Naive B cell (primary cell): ENCODE measurements at places on chromosomes 7 and 10.

- H3K4me1 ChIP-seq = no peaks in the 10 kb centered on the region
- no peaks in the 10 kb centered on the region for H3K27me3 ChIP-seq
- no peak overlapping the region for H3K27ac ChIP-seq
- DNase-seq = no peak
- H3K4me3 ChIP-seq = no peak overlapping the region
Observed at GRCh38 chr10:19967981-19968380, 151.7 kb downstream of the PLXDC2 start.

DNA sequence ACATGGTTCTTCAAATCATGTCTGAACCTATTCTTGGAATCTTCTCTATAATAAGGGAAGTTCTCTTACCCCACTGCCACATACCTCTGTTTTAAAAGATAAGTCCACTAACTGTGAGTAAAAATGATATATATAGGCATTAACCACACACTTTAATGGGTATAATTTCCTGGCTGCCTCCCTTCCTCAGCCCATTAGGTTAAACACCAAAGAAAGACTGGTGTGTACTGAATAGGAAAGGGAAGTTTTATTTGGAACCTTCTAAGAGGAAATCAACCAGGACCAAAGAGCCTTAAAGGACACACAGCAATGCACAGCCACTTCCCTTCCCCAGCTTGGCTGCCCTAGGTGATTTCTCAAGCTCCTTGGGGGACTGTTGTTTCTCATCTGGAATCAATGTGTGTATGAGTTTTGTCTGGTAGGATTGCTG lies 5.0 kb upstream of the WBP1L start:
- H3K4me3 ChIP-seq = no peak overlapping the region
- no peaks in the 10 kb centered on the region for H3K27me3 ChIP-seq
- no peak for DNase-seq
- no peaks in the 10 kb centered on the region for H3K36me3 ChIP-seq

- H3K4me1 ChIP-seq = no peaks in the 10 kb centered on the region
- H3K4me3 ChIP-seq = no peak overlapping the region
- H3K27ac ChIP-seq = no peak overlapping the region
Observed at GRCh38 chr7:78218876-78219275, 420.3 kb downstream of the PHTF2 start.

- H3K4me3 ChIP-seq = no peak overlapping the region
- H3K27me3 ChIP-seq = no peaks in the 10 kb centered on the region
- no peak overlapping the region for H3K27ac ChIP-seq
- no peak for DNase-seq
- H3K36me3 ChIP-seq = no peaks in the 10 kb centered on the region
Observed at GRCh38 chr10:124069341-124070264, 23.8 kb downstream of the CHST15 start.

DNA sequence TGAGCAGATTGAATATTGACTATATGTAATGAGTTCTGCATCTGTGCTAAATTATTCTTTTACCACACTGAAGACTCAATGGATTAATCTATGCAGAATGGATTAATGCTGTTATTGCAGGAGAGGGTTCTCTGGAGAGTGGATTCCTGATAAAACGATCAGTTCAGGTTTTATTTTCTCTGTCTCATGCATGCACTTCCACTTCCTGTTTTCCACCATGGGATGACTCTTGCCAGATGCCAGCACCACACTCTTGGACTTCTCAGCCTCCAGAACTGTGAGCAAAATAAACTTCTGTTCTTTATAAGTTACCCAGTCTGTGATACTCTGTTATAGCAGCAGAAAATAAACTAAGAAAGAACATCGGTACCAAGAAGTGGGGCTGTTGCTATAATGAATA lies 207.5 kb downstream of the KCND2 start:
- no peaks in the 10 kb centered on the region for H3K36me3 ChIP-seq
- no peak for DNase-seq
- no peaks in the 10 kb centered on the region for H3K27me3 ChIP-seq
- no peak overlapping the region for H3K4me3 ChIP-seq

- H3K27me3 ChIP-seq = no peaks in the 10 kb centered on the region
- H3K4me1 ChIP-seq = peaks cover 25% of the 10 kb centered on the region
- no peaks in the 10 kb centered on the region for H3K36me3 ChIP-seq
- no peak for DNase-seq
- H3K4me3 ChIP-seq = no peak overlapping the region
Observed at GRCh38 chr10:62638062-62638477, 166.4 kb upstream of the ADO start.

DNA sequence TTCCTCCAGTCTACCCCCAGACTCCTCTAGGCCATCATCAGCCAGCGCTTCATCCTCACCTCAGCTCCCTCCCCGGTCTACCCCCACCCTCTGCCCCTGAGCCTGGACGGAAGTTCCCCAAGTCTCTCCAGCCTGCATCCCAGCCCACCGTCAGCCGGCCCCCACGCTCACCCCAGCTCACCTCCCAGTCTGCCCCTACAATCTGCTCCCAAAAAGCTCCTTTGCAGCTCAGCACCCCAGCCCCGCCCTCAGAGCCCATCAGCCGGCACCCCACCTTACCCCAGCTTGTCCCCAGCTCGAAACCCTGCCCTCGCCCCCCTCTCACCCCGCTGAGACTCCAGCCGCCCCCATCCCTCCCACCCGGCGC lies 322 bp upstream of the RAMP3 start:
- no peaks in the 10 kb centered on the region for H3K36me3 ChIP-seq
- DNase-seq = no peak
- peaks cover 59% of the 10 kb centered on the region for H3K27me3 ChIP-seq
- H3K4me1 ChIP-seq = peaks cover 22% of the 10 kb centered on the region
- peak overlapping the region; percentile 22 for H3K4me3 ChIP-seq

DNA sequence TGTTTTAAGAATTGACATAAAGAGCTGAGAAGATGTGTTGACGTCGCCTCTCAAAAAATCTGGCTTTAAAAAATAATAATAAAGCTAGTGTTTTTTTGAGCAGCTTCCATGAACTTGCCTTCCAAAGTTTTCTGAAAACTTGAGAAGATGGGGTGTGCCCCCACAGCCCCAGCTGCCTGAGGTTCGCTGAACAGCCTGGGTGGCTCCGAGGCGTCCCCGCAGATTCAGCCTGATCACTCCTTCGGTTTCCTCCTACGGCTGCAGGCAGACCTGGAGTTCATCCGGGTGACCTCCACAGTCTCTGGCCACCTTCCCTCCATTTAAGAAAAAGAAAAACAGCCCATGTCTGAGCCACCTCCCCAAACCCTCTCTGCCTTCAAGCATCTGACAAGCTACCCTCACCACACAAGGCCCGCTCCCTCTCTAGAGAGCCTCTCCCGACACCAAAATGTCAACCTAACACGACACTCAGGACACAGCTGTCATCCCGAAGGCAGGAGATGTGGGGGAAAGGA lies 177.8 kb downstream of the PTPRN2 start:
- H3K27ac ChIP-seq = no peak overlapping the region
- H3K36me3 ChIP-seq = no peaks in the 10 kb centered on the region
- H3K4me3 ChIP-seq = no peak overlapping the region
- H3K27me3 ChIP-seq = no peaks in the 10 kb centered on the region

- H3K4me1 ChIP-seq = no peaks in the 10 kb centered on the region
- no peak overlapping the region for H3K27ac ChIP-seq
- no peaks in the 10 kb centered on the region for H3K36me3 ChIP-seq
- no peak overlapping the region for H3K4me3 ChIP-seq
- no peaks in the 10 kb centered on the region for H3K27me3 ChIP-seq
Observed at GRCh38 chr7:92988051-92988450, 129.7 kb downstream of the SAMD9 start.

DNA sequence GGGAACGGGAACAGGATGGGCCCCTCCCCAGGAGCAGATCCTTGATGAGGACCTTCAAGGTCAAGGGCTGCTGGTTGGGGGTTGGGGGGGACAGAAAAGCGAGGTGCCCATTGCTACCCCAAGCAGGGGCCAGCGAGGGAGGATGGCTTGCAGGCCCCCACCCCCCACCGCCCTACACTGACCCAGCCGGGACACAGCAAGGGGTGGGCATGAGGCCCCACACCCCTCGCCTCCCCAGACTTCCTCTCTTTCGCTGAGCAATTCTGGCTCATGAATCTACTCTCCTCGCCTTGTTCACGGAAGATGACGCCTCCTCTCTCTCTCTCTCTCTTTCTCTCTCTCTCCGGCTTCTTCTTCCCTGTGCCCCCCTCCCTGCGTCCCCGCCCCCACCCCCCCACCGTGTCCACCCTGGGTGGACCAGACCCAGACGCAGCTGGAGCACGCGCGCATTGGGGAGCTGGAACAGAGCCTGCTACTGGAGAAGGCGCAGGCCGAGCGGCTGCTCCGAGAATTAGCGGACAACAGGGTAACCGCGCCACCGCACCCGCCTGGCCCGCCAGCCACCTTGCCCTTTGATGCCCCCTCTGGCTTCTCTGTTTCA lies 81.1 kb upstream of the GTF2IRD1 start:
- H3K27me3 ChIP-seq = no peaks in the 10 kb centered on the region
- H3K36me3 ChIP-seq = peaks cover 7% of the 10 kb centered on the region
- no peak overlapping the region for H3K27ac ChIP-seq
- no peak overlapping the region for H3K4me3 ChIP-seq

- peaks cover 27% of the 10 kb centered on the region for H3K4me1 ChIP-seq
- H3K27ac ChIP-seq = no peak overlapping the region
- H3K4me3 ChIP-seq = peak overlapping the region; percentile 74
- no peaks in the 10 kb centered on the region for H3K36me3 ChIP-seq
- peaks cover 50% of the 10 kb centered on the region for H3K27me3 ChIP-seq
- peak; percentile 27 for DNase-seq
Observed at GRCh38 chr10:89207801-89208551, 859 bp upstream of the CH25H start.

GRCh38 chr7:100966542-100967291 lies 2.6 kb upstream of the MUC12 start:
- H3K27me3 ChIP-seq = peaks cover 85% of the 10 kb centered on the region
- H3K4me1 ChIP-seq = peaks cover 28% of the 10 kb centered on the region
- H3K36me3 ChIP-seq = peaks cover 12% of the 10 kb centered on the region
- H3K27ac ChIP-seq = peak overlapping the region; percentile 50

DNA sequence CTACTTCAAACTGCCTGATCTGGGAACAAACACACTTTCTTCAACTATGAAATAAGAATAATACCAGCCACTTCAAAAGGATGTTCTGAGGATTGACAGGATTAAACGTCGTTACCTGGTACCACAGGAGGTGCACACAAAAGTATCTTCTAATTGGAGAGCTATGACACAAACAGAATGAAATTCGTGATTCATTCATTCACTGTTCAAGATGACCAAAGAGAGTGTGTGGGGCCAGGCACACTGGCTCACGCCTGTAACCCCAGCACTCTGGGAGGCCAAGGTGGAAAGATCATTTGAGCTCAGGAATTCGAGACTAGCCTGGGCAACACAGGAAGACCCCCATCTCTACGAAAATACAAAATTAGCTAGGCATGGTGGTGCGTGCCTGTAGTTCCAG lies 50.9 kb downstream of the SFMBT2 start:
- peaks cover 37% of the 10 kb centered on the region for H3K36me3 ChIP-seq
- DNase-seq = no peak
- H3K4me3 ChIP-seq = no peak overlapping the region
- H3K27me3 ChIP-seq = no peaks in the 10 kb centered on the region
- peaks cover 3% of the 10 kb centered on the region for H3K4me1 ChIP-seq

- no peak for DNase-seq
- peak overlapping the region; percentile 49 for H3K27ac ChIP-seq
- H3K4me3 ChIP-seq = no peak overlapping the region
- H3K4me1 ChIP-seq = no peaks in the 10 kb centered on the region
- no peaks in the 10 kb centered on the region for H3K36me3 ChIP-seq
Observed at GRCh38 chr7:129279757-129280156, 54.9 kb downstream of the AHCYL2 start.

- H3K36me3 ChIP-seq = peaks cover 4% of the 10 kb centered on the region
- DNase-seq = peak; percentile 46
- peaks cover 4% of the 10 kb centered on the region for H3K4me1 ChIP-seq
- H3K27ac ChIP-seq = no peak overlapping the region
- H3K4me3 ChIP-seq = no peak overlapping the region
Observed at GRCh38 chr10:26725837-26726727, 28.6 kb downstream of the PDSS1 start.

- peaks cover 4% of the 10 kb centered on the region for H3K4me1 ChIP-seq
- no peak overlapping the region for H3K27ac ChIP-seq
- peaks cover 10% of the 10 kb centered on the region for H3K36me3 ChIP-seq
- no peak overlapping the region for H3K4me3 ChIP-seq
- no peaks in the 10 kb centered on the region for H3K27me3 ChIP-seq
- no peak for DNase-seq
Observed at GRCh38 chr10:69103784-69104183, 15.9 kb downstream of the SRGN start.

DNA sequence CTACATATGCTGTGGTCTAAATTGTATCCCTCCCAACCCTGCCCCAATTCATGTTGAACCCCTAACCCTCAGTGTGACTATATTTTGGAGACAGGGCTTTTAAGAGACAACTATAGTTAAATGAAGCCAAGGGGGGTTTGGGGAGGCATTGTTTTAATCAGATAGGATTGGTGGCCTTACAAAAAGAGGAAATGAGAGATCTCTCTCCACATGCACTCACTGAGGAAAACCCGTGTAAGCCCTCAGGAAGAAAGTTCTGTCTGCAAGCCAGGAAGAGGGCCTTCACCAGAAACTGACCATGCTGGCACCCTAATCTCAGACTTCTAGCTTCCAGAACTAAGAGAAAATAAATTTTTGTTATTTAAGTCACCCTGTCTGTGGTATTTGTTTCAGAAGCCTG lies 276.7 kb downstream of the KIF20B start:
- DNase-seq = no peak
- no peaks in the 10 kb centered on the region for H3K27me3 ChIP-seq
- no peak overlapping the region for H3K27ac ChIP-seq
- no peak overlapping the region for H3K4me3 ChIP-seq

GRCh38 chr7:105131890-105132289 lies 117.9 kb downstream of the KMT2E start:
- H3K27me3 ChIP-seq = no peaks in the 10 kb centered on the region

- no peak overlapping the region for H3K27ac ChIP-seq
- no peaks in the 10 kb centered on the region for H3K27me3 ChIP-seq
Observed at GRCh38 chr7:93327006-93327633, 95.0 kb downstream of the VPS50 start.

GRCh38 chr10:43223056-43223455 lies 43.8 kb downstream of the RASGEF1A start:
- H3K27me3 ChIP-seq = peaks cover 28% of the 10 kb centered on the region
- H3K36me3 ChIP-seq = no peaks in the 10 kb centered on the region
- H3K27ac ChIP-seq = no peak overlapping the region
- no peak for DNase-seq
- H3K4me1 ChIP-seq = no peaks in the 10 kb centered on the region

- peaks cover 6% of the 10 kb centered on the region for H3K4me1 ChIP-seq
- no peak overlapping the region for H3K27ac ChIP-seq
- H3K4me3 ChIP-seq = no peak overlapping the region
- no peak for DNase-seq
Observed at GRCh38 chr7:130189343-130189742, 15.9 kb downstream of the TMEM209 start.

GRCh38 chr10:113326160-113327111 lies 226.4 kb upstream of the HABP2 start:
- peaks cover 8% of the 10 kb centered on the region for H3K27me3 ChIP-seq
- no peak for DNase-seq
- no peak overlapping the region for H3K4me3 ChIP-seq
- peaks cover 6% of the 10 kb centered on the region for H3K4me1 ChIP-seq
- H3K27ac ChIP-seq = no peak overlapping the region

DNA sequence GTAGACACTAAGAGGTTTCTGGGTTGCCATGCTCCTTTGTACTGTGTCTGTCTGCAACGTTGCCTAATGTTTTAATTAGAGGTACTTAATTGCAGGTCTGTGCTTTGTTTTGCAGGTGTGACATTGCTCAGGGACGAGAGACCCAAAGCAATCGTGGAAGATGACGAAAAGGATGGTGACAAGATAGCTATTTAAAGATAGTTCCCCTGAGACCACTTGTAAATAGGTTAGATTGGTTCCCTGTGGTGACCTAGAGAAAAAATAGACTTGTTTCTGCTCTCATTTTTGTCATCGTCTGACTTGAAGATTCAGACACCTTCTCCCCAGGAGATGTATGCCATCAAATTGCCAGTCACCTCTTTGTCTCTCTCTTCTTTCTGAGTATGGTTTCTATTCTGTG lies 20.1 kb downstream of the PPP1R17 start:
- peaks cover 3% of the 10 kb centered on the region for H3K27me3 ChIP-seq
- H3K36me3 ChIP-seq = no peaks in the 10 kb centered on the region
- no peaks in the 10 kb centered on the region for H3K4me1 ChIP-seq
- no peak overlapping the region for H3K4me3 ChIP-seq
